ENCODE measurements at places on chromosomes 16 and 17.

- no peak for DNase-seq
Measured at GRCh38 chr17:27848931-27849330, 44.2 kb downstream of the LYRM9 start.

DNA sequence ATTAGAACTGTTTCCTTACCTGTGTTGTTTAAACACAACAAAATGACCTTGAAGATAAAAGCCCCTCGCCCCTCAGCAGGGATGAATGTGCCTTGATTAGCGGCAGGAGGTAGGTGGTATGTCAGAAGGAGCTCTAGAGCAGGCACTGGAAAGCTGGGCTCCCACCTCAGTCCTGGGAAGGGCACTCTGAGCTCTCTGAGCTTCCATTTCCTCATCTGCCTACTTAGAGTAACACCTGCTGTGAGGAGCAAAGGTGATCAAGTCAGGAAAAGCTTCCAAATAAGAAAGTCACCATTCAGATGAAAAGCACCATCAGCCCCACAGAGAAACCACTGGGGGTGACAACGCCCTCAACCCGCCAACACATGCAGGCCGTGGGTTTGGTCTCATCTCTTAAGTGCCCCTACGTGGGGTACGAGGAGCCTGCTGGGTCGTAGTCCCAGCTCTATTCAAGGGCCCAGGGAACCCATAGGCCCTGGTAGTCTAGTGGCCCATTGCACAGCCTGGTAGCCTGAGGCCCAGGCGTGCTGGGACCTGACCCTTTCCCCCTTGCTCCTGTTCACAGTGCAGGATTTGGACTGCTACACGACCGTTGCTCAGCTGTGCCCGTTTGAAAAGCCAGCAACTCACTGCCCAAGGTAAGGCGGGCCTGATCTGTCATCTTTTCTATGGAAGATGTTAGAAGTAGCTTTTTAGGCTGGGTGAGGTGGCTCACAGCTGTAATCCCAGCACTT lies 57.3 kb downstream of the CRISPLD2 start:
- DNase-seq = no peak

- DNase-seq = peak; percentile 50
Measured at GRCh38 chr16:11670171-11671131, 2.2 kb downstream of the SNN start.

DNA sequence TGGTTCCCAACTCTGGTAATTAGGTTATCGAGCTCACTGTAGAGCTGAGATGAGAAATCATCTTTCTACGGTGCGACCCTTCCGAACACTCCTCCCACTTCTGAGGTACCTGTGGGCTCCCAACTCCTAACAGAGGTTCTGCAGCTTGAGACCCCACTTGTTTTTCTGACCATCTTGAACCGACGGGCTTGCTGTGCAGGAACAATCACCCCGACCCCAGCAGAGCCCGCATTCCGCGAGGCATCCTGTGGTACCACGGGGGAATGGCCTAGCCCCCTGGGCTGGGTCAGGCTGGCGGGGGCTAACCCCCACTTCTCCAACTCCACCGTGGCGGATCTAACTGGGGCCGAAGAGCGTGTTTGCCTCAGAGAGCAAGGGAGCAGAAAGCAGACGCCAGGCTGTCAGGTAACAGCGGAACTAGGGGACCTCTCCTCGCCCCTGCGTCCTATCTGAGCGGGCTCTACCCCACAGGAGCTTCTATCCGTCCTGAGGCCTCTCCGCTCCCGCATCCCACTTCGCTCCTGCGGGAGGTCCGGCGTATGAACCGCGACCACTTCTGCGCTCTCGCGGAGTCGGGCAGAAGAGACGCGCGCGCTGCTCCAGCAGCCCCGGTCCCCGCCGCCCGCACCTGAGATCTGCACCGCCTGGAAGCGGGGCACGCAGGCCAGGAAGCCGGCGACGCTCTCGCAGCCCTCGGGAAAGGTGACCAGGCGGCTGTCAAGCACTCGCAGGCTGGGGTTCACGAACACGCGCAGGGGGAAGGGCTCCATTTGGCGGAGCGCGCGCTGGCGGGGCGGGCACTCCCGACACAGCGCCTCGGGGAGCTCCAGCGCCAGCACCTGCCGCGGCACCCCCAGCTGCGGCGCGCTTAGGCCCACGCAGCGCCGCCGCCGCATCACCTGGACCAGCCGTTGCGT lies 761 bp downstream of the PDF start:
- no peak for DNase-seq

- no peak for DNase-seq
Measured at GRCh38 chr17:48037838-48038323, 284 bp upstream of the COPZ2 start.
